Placental pericyte (primary cell): ENCODE measurements at places on chromosomes 13 and 19. TPM values are rescaled to one million over a fixed set of nuclear protein-coding genes. Genes with fewer than 3 reads are reported as not detected.

The LILRB1 gene
- total RNA-seq = not detected in 2 replicates

The EPSTI1 gene
- 2.6 and 4.2 TPM in 2 replicates for total RNA-seq

The VAV1 gene
- total RNA-seq = not detected in 2 replicates

The LTBP4 gene
- 9.7 and 16.6 TPM in 2 replicates for total RNA-seq

The BSPH1 gene
- total RNA-seq = not detected in 2 replicates
